Peyer's patch (tissue), 4 donors: ENCODE measurements at places on chromosomes 2 and 18.

DNA sequence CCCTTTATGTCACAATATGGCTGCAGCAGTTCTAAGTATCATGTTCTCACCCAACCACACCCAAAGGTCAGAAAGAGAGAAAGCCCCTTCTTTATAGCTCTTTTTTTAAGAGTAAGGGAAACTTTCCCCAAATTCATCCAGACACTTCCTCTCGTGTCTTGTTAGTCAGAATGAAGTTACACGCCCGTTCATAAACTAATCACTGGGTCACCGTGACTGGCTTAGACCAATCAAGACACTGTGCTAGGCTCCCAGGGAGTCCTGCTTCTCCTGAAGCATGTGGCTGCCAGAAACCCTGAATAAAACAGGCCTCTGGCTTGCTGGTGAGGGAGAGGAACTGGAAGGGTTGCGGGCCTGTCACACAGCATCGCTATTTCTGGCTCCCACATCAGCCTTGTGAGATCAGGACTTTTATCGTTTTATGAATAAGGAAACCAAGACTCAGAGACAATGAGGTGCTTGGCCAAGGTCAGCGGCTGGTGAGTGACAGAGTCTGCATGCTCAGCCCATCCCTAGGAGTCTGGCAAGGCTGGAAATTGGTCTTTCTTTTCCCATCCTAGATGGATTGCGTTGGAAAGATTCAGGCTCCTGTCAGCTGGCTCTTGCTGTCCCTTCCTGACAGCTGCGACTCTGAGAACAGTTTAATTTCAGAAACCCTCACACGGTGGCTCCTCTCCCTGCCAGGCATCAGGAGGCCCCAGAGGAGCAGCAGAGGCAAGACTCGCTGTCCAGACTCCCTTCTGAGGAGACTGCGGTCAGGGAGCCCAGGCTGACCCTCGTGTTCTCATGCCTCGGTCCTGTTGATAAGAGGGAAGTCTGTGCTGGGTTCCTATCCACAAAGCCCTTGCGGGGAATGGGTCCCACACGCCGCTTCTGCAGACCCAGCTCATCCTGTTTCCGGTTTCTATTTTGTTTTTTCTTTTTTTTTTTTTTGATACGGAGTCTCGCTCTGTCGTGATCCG is 104.5 kb upstream of the TAF1B start:
- no peak for DNase-seq

DNA sequence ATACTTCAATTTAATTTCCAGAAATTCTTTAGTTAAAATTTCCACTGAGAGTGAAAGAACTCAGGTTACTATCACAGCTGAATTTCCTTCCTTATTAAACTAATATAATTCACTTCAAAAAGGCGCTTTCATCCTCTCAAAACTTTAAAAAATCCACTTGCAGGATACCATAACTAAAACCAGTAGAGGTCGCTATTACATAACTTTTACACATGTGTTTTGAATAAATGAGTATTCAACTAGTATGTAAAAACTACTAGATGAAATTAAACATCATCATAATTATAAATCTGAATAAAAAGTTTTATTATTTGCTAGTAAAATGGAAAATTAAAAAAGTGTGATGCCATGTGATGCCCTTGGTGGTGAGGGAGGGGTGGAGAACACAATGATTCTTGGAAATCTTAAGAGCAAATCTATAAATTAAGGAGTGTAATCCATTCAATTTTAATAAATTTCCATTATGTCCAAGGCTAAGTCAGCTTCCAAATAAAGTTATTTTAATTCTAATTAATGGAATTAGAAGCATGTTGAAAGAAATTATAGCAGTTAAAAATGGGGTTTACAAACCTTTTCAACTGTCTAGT is 61.4 kb downstream of the SOS1 start:
- no peak for DNase-seq

DNA sequence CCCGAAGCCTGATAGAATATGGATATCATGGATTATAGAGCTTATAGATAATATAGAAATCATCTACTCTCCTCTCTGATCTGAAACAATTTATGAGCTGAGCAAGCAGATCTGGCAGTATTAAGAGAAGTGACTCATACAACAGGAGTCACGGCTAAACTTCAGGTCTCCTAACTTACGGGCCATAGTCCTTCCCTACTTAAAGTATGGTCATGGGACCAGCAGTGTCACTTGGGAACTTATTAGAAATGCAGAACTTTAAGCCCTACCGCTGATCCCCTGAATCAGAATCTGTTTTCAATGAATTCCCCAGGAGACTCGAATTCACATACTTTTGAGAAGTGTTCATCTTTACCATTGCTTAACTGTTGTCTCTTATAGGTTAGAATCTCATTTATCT is 195.7 kb upstream of the FANCL start:
- no peak for DNase-seq

DNA sequence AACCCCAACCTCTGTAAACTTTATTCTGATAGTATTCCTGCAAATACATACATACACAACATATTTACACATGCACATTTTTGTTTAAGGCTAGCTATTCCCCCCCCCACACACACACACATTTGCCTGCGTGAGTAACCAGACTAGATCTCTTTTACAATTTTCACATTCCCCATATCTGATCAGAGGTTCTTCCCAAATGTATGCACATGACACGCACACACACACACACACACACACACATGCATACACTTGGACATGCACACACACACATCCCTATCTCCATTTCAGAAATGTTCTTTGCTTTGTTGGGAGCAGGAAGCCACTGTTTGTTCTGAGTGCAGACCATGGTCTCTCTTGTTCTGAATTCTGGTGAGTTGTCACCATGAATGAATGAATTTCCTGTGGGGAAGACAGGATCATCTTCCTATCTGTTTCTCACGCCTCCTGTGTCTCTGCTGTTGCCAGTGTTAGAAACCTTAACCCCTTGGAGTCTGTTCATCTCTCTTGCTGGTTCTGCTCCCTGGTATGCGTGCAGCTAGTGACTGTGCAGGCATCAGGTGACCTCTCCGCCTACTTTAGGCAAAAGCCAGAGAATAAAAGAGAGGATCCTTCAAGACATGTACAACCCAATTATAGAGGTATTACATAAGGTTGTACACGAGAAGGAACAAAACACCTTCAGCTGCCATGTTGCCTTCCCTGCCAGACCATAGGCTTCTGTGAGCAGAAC is 251.0 kb upstream of the RAB12 start:
- no peak for DNase-seq

GRCh38 chr2:103860016-103860415 is 993.9 kb upstream of the POU3F3 start:
- no peak for DNase-seq

GRCh38 chr18:80202264-80202998 is 44.9 kb downstream of the PARD6G start:
- DNase-seq = no peak

DNA sequence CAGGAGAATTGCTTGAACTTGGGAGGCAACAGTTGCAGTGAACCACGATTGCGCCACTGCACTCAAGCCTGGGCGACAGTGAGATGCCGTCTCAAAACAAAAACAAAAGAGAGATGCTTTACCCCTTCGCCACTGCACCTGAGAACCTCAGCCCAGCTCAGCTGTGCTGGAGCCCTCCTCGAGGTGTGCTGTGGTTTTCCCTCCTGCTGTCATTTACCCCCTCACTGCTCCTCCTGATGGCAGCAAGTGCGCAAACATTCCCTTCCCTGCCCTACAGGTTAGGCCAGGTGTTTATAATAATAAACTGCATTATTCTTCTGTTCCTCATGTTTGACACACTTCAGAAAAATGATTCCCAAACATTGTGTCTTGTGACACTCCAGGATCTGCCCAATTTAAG is 8.4 kb downstream of the FBXO36 start:
- no peak for DNase-seq

DNA sequence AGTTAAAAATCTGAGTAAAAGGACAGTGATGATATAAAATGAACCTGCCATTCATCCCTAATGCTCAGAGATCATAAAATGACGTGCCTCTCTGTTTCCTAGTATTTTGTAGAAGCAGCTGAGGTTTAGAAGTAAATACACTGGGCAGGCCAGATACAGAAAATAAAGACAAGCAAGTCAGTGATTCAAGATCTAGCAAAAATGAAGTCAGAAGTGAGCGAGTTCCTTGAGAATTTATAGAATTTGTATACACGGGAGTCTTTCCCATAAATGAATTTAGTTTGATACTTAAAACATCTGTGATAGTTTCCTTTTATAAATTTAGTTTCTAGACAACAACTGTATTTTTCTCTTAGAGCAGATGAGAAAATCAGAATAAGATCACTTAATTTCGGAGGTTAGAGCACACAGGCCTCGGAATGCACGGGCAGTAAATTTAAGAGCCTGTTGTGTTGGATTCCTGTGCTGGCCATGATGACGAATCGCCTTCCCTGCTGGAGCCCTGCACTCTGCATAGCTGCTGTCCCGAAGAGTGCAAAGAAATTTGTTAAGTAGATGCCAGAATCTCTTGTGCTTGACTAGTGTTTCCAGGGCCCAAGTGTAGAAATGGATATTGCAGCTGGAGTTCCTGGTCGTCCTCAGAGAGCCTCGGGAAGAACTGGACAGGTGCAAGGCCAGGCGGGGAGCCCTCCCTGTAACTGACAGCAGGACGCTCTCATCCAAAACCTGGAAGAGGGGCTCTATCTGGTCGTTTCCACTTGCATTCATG is 83.7 kb upstream of the RBM44 start:
- DNase-seq = peak; percentile 57

DNA sequence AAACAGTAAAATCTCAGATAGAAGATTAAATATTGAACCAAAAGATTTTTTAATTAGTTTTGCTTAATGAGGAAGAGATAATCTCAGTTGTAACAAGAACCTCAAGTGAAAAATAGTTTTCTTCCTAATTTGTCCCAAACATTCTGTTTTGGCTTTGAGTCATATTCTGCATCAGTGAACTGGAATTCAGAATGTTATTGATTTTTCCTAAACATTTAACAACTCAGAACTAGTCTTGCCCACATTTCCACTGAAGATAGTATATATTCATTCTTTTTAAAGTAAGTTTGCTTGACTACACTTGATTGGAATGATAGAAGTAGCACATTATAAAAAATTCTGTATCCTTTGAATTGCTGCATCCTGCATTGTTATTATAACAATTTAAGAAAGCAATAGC is 85.7 kb upstream of the UGP2 start:
- DNase-seq = no peak

DNA sequence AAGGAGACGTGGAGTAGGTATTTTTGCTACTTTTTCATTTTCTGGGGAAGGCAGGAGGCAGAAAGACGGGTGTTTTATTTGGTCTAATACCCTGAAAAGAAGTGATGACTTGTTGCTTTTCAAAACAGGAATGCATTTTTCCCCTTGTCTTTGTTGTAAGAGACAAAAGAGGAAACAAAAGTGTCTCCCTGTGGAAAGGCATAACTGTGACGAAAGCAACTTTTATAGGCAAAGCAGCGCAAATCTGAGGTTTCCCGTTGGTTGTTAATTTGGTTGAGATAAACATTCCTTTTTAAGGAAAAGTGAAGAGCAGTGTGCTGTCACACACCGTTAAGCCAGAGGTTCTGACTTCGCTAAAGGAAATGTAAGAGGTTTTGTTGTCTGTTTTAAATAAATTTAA is 3.4 kb downstream of the FZD7 start:
- no peak for DNase-seq

DNA sequence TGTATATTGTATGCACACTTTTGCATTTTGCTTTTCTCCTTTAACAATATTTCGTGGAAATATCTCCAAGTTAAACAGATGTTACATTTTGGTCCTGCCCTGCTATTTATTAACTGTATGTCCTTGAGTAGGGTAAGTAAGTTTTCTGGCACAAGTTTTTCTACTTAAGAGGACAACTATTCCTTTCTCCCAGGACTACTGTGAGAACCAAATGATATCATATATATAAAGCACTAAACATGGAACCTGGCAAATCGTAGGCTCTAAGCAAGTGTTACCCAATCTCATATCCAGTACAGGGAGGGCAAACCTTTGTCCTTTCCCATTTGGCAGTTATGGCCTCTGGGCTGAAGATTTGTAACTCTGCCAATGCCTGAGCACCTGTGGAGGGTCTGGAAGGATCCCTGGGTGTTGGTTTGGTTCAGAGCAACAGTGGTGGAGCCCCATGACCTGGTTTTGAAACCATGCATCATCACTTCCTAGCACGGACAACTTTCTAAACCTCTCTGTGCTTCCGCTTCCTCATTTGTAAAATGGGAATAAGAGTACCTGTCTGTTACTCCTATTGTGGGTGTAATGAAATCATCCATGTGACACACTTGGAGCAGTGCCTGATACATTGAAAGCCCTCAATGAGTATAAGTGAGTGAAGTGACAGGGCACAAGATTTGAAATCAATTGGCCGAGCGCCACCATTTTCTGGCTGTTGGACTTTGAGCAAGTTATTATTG is 28.3 kb upstream of the ICOS start:
- peak; percentile 61 for DNase-seq

GRCh38 chr2:190635781-190636180 is 13.1 kb upstream of the NAB1 start:
- no peak for DNase-seq

GRCh38 chr18:45689396-45689795 is 34.6 kb upstream of the SLC14A1 start:
- DNase-seq = no peak

DNA sequence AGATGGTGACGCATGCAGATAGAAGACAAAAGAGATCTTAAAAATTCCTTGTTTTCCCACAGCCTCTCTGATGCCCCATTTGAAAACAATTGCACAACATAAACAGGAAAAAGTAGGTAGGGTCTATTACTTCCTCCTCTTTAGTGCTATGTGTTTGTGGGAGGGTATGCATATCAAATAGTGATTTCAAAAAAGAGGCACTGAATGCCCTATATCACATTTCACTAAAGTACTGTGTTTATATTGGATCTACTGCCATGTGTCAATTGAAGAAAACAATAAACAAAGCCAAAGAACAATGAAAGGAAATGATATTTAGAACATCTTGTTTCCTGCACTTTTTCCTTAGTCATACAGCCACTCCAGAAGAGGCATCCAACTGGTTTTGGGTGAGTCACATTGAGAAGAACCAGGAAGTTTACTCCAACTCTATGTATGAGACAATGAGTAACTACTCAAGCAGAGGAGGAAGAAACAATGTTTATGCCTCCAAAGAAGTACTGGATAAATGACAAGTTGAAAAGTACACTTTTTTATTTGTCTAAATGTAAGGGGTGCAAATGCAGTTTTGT is 583.6 kb downstream of the FBXO15 start:
- DNase-seq = no peak

GRCh38 chr2:199488772-199489400 is 31.1 kb upstream of the SATB2 start:
- peak; percentile 76 for DNase-seq

DNA sequence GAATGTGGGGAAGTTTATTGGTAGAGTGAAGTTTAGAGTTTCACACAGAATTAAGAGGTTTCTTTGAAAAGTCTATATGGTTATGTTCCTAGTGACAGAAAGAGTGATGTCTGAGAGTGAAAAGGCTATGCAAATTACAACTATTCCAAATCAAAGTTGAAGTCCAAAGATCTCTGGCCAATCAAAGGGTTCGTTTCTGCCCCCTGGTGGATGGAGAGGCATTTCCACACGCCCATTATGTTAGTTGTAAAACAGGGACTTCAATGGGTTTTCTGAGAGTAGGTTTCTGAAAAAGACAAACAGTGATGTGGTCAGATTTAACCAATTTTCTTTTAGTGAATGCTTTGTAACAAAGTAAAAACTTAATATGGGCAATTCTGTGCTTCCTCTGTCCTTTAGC is 441.5 kb upstream of the POU3F3 start:
- no peak for DNase-seq

- no peak for DNase-seq
Measured at GRCh38 chr2:225040856-225041206, 1.4 kb downstream of the DOCK10 start.

GRCh38 chr2:160408959-160409291 is 84.7 kb downstream of the RBMS1 start:
- DNase-seq = no peak

- DNase-seq = no peak
Measured at GRCh38 chr18:74540652-74541421, 6.5 kb downstream of the CNDP1 start.
